ENCODE measurements at places on chromosomes 16 and 17.

GRCh38 chr17:28871056-28871579, 16.3 kb downstream of the ERAL1 start:
- peaks cover 7% of the 10 kb centered on the region for H3K4me1 ChIP-seq
- no peak overlapping the region for H3K27ac ChIP-seq
- no peak for DNase-seq
- no peak overlapping the region for H3K4me3 ChIP-seq
- no peaks in the 10 kb centered on the region for H3K36me3 ChIP-seq

DNA sequence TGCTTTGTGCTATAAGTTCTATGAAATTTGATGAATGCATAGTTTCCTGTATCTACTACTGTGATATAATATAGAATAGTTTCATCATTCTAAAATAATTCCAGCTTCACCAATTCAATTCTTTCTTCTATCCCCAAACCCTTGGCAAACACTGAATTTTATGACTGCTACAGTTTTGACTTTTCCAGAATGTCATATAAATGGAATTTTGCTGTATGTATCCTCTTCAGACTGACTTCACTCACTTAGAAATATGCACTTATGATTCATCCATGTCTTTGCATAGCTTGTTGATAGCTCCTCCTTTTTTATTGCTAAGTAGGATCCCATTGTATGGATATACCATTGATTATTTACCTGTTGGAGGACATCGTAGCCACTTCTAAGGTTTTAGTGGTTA, 89.1 kb upstream of the HS3ST3A1 start:
- no peaks in the 10 kb centered on the region for H3K4me1 ChIP-seq
- no peaks in the 10 kb centered on the region for H3K36me3 ChIP-seq
- H3K27me3 ChIP-seq = no peaks in the 10 kb centered on the region
- H3K4me3 ChIP-seq = no peak overlapping the region
- no peak overlapping the region for H3K27ac ChIP-seq

GRCh38 chr17:50200457-50201275, 765 bp downstream of the COL1A1 start:
- H3K4me3 ChIP-seq = peak overlapping the region; percentile 69
- H3K36me3 ChIP-seq = no peaks in the 10 kb centered on the region
- 0 out of 2 replicates have a peak, but pooled peaks cover 6% of the 10 kb centered on the region for H3K27me3 ChIP-seq
- peak overlapping the region; percentile 92 for H3K27ac ChIP-seq
- H3K4me1 ChIP-seq = peaks cover 18% of the 10 kb centered on the region
- peak; percentile 93 for DNase-seq

DNA sequence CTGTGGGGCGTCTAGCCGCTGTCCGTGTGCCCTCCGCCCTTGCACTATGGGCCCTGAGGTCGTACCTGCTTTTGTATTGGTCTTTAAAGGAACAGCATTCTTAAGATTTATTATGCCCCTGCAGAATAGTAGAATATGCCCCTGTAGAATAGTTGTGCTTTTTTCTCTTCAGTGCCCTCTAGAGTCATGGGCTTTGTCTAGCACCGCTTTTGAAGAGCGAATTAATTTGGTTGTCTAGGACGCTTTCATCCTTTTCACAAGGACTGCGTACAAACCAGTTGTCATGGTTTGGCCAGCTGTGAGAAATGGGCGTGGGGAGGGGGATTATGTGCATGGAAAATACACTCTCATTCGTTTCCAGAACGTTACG, 621 bp downstream of the CEP95 start:
- H3K4me1 ChIP-seq = peaks cover 29% of the 10 kb centered on the region
- H3K36me3 ChIP-seq = peaks cover 48% of the 10 kb centered on the region
- peak; percentile 79 for DNase-seq
- peak overlapping the region; percentile 86 for H3K4me3 ChIP-seq
- peak overlapping the region; percentile 90 for H3K27ac ChIP-seq
